ENCODE measurements at places on chromosomes 4 and X.

DNA sequence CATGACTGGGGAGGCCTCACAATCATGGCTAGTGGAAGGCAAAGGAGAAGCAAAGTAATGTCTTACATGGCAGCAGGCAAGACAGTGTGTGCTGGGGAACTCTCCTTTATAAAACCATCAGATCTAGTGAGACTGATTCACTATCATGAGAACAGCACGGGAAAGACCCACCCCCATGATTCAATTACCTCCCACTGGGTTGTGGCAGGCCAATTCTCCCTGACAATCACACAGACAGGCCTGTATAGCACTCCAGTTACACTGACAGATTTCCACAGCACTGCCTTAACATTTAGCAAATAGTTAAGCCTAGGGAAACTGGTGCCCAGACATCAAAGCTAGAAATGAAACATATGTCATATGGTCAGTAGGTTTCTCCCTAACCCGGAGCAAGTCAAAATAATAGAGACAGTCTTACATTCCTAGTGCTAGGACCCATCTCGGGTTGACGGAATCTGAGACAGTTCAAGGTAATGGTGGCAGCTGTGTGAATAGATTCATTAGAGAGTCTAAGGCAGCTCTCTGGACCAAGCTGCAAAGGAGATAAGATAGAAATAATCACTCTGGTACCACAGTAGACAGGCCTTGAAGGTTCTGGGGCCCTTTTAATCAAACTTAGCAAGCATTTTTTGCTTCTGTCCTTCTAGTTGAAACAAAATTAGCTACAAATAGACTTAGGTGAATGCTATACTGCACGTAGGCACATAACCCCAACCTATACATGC, 9.4 kb upstream of the HERC5 start:
- peak; percentile 58 for DNase-seq

DNA sequence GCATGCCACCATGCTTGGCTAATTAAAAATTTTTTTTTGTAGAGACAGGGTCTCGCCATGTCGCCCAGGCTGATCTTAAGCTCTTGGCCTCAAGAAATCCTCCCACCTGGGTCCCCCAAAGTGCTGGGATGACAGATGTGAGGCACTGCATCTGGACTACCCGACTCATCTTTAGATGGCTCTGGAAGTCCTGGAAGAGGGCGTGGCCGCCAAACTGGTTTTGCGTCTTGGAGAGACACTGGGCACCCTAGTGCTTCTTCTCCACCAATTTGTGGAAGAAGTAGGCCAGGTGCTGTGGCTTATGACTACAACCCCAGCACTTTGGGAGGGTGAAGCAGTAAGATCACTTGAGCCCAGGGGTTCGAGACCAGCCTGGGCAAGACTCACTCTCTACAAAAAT, 47.6 kb downstream of the HOPX start:
- no peak for DNase-seq

DNA sequence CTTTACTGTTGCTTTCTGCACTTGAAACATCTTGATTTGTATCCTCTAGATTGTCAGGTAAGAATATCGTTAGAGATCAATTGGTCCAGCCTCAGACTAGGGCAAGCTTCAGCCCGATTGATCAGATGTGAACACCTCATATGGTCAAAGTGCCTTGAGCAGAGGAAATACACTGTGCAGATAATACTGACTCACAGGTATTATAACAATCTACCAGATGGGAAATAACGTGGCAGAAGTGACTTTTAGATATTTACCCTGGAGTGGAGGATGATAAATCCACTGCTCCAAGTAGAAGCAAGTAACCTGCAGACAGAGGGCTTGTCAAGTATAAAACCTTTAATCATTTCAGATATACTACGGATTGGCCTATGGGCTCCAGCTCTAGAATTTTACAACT, 17.9 kb downstream of the VEGFC start:
- no peak for DNase-seq

DNA sequence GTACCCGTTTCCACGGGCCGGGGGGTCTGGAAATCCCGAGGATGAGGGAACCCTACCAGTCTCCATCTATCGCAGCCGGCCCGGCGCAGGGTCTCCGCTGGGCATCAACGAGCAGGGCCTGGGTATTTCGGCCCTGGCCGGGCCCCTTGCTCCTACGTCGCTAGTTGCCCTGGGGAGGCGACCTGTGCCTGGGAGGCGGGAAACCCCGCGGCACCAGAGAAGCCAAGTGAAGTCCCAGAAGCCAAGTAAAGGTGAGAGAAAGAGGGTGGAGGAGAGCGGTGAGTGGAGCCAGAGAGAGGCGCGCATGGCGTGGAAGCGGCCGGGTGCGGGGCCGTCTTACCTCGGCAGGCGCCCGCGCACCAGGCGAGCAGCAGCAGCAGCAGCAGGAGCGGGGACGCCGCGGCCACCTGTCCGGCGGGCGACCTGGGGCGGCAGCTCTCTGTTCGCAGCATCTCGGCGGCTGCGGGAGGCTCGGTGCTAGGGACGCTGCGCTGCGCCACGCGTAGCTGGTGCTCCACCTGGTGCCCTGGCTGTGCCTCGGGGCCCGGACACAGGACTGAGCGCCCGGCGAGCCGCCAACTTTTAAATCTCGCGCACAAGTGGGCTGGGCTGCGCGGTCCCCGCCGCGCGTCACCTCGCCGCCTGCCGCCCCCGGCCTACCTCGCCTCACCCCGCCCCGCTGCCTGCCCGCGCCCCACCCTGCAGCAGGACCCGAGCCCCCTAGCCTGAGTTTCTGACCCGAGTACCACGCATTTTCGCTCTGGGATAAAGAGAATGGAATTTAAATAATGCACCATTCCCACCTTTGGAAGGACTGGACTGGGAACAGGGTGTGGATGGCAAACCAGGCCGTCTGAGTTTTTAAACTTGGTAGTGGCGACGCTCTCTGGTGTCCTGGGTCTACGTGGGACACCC, at the start of gene NMU:
NMU (minus strand) TSS at position 558 of the 915 bp plus-strand sequence; CDS start at position 452, 106 bp downstream.
- DNase-seq, result peak; percentile 23

DNA sequence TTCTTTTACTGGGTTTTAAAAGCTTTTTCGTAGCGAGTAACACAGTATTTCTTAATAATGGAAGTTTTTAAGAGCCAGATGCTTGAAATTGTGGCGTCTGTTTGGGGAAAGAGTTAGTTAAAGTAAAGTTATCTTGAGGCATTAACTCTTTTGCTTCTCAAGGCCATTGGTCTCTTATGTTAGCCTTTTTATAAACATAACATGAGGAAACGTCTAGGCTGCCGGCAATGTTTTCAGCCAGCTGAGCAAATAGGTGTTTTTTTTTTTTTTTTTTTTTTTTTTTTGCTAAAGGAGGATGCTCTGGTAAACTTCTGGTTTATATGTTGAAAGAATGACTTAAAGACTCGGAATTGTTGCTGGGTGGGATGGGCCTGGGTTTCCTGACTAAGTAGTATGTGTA, 51.1 kb upstream of the RBMX start:
- no peak for DNase-seq

Measured in suppressor macrophage treated with lipopolysaccharide for 1 hour (primary cell).